ENCODE measurements at places on chromosomes 6 and 20. TPM values are rescaled to one million over a fixed set of nuclear protein-coding genes. Genes with fewer than 3 reads are reported as not detected.

GRCh38 chr6:46269447-46270229 lies 98.9 kb upstream of the ENPP5 start:
- H3K36me3 ChIP-seq, result no peaks in the 10 kb centered on the region
- peaks cover 12% of the 10 kb centered on the region for H3K27me3 ChIP-seq
- H3K4me1 ChIP-seq, result no peaks in the 10 kb centered on the region
- H3K4me3 ChIP-seq, result no peak overlapping the region

- H3K4me3 ChIP-seq, result no peak overlapping the region
- no peaks in the 10 kb centered on the region for H3K4me1 ChIP-seq
- peaks cover 7% of the 10 kb centered on the region for H3K36me3 ChIP-seq
- no peak for DNase-seq
- H3K27me3 ChIP-seq, result no peaks in the 10 kb centered on the region
Observed at GRCh38 chr6:21173031-21173430, 420.5 kb upstream of the SOX4 start.

DNA sequence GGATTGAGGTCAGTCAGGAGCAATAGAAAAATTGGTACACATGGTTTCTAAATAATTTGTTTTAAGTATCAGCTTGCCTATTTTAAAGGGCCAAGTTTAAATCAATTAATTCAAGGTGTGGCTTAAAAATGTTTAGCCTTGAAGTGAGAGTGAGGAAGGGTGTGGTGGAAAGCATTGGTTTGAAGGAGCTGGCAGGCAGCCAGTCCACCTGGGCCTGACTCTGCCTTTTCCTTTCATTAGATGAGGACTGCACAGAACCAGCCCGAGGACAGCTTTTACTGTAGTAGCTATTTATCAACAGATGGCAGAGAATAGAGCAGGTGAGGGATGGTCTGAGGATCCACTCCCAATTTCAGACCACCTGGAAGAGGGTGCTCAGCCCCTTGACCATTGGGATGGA lies 42.4 kb downstream of the DHX35 start:
- H3K4me3 ChIP-seq, result no peak overlapping the region
- no peaks in the 10 kb centered on the region for H3K27me3 ChIP-seq
- no peak overlapping the region for H3K27ac ChIP-seq
- peaks cover 60% of the 10 kb centered on the region for H3K36me3 ChIP-seq
- peaks cover 12% of the 10 kb centered on the region for H3K4me1 ChIP-seq

The OOEP gene
- 0.47 TPM for total RNA-seq

DNA sequence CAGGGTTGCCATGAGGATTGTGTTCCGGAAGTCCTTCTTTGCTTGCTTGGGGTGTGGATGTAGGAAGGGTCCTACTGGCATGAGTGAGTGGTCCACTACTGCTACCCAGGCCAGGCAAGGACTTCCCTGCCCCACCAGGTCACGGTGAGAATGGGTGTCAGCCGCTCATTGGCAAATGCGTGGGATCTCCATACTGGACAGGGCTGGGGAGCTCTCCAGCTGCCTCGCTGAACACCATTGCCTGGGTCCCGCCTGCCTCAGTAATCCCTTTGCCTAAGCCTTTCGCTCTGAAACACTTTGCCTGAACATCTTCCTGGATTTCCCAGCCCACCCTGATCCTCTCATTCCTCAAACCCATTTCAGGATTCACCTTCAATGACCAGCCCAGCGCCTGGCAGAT lies 59.5 kb downstream of the CTCFL start:
- H3K27ac ChIP-seq, result no peak overlapping the region
- H3K27me3 ChIP-seq, result no peaks in the 10 kb centered on the region
- H3K4me1 ChIP-seq, result no peaks in the 10 kb centered on the region

- DNase-seq, result no peak
- H3K4me3 ChIP-seq, result no peak overlapping the region
- H3K27me3 ChIP-seq, result no peaks in the 10 kb centered on the region
- H3K4me1 ChIP-seq, result no peaks in the 10 kb centered on the region
- H3K27ac ChIP-seq, result no peak overlapping the region
Observed at GRCh38 chr20:16257021-16257420, 316.2 kb downstream of the KIF16B start.

- no peaks in the 10 kb centered on the region for H3K36me3 ChIP-seq
- H3K4me3 ChIP-seq, result no peak overlapping the region
- peaks cover 21% of the 10 kb centered on the region for H3K4me1 ChIP-seq
Observed at GRCh38 chr6:16241321-16241689, 2.9 kb downstream of the GMPR start.

DNA sequence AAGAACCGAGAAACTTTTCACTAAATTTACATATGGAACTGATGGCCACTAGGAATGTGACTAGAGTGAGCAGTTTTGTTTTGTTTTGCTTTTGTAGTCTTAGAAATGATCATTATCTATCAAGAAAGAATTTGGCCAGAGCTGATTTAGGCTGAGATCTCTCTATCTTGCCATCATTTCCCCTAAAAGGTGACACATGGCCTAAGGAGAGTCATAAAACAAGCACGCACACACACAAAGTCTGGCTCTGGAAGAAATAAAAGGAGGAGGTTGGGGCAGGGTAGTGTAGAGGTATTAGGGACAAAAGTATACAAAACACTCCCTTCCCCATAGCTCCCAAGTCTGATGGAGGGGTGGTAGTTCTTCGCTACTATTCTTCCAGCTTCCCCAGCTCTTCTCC lies 56.4 kb downstream of the RIPOR2 start:
- H3K36me3 ChIP-seq, result peaks cover 72% of the 10 kb centered on the region
- DNase-seq, result no peak
- peaks cover 47% of the 10 kb centered on the region for H3K4me1 ChIP-seq
- no peaks in the 10 kb centered on the region for H3K27me3 ChIP-seq
- H3K4me3 ChIP-seq, result no peak overlapping the region
- peak overlapping the region; percentile 45 for H3K27ac ChIP-seq

GRCh38 chr6:166802401-166802800 lies 153.9 kb downstream of the RNASET2 start:
- H3K4me1 ChIP-seq, result no peaks in the 10 kb centered on the region
- DNase-seq, result peak; percentile 22
- no peak overlapping the region for H3K4me3 ChIP-seq
- H3K27ac ChIP-seq, result no peak overlapping the region
- peaks cover 4% of the 10 kb centered on the region for H3K27me3 ChIP-seq

DNA sequence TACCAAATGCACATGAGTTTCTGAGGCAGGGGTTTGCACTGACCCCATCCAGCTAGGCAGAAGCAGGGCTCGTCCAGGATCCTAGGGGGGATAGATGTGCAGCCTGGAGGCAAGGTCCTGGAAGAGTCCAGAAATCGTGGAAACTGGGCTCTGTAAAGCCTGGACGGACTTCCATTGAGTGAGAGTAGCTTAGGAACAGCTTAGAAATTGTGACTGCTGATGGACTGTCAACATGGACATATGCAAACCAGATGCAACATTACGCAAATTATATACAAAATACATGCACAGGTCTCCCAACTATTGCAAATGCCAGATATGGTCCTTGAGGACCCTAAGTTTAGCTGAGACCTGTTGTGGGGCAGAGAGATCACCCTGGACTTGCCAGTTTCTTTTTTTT lies 4.8 kb upstream of the EMILIN3 start:
- no peaks in the 10 kb centered on the region for H3K4me1 ChIP-seq
- DNase-seq, result no peak
- no peak overlapping the region for H3K27ac ChIP-seq
- no peaks in the 10 kb centered on the region for H3K36me3 ChIP-seq

The CENPW gene
- total RNA-seq, result 42.7 TPM
